ENCODE measurements at places on chromosomes 3 and 15.

- DNase-seq = no peak
Observed at GRCh38 chr3:47571391-47572175, 7.1 kb downstream of the CSPG5 start.

DNA sequence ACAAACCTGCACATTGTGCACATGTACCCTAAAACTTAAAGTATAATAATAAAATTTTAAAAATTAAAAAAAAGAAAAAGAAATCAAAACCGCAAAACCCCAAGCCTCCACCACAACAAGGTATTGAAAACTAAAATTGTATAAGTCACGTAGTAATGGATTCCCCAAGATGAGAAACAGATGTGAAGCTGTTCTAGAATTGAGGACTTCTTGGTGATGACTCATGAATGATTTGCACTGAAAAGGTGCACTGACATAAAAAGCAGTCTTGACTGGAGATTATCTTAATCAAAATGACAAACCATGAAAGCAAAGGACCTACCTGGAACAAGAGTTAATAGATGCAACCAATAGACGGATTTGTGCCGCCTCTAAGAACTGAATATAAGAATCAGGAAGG lies 225.8 kb downstream of the MYRIP start:
- DNase-seq = no peak

DNA sequence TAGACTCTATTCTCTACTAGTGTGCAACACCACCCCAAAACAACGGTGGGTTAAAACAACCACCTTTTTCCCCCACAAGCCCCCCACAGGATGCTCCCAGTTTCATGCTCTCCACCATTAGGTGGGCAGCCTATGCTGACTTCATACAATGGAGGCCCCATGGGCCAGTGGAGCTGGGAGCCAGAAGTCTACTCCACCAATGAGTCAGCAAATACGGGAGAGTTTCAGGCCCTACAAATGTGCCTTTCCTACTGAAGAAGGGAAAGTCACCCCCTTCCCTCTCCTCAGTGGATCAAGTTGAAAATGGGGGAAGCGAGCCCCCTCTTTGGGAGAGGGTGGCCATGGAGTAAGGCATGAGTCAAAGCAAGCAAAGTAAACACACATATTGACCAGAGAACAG lies 278.6 kb downstream of the NTRK3 start:
- DNase-seq = no peak

DNA sequence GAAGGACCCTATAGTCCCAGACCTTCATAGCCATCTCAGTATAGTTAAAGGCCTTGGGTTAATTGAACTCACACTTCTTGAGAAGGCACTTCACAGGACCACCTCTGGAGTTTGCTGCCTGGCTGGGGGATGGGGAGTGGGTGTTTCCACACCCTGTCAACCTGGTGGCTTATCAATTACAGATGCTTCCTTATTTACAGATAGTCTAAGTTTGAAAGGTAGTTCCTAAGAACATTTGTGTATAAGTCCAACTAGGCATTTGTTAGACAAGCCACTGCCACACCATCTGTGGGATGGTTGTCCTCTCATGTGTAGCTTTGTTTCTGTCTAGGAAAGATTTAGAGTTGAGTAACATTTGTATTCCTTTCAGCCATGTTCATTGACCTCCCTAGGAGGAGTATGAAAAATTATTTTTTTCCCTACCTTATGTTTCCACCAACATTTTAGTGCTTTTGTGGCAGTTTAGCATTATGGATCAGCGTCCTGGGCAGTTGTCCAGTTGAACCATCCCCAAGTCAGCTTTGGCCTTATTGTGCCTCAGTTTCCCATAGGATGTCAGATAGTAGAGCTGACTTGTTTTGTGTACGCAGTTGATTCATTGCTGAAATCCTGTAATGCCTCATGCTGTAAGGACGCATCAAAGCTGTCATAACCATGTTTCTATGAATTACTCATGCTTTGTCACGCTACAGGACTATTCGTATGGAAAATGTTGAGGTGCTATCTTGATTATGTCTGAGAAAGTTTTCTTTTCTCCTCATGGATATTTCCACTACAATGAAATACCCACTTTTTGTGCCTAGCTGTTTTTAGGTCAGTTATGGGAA lies 21.2 kb upstream of the SIAH2 start:
- no peak for DNase-seq

- DNase-seq = peak; percentile 33
Observed at GRCh38 chr3:43389388-43390254, 103.3 kb downstream of the SNRK start.

GRCh38 chr3:186247821-186248814 lies 113.9 kb downstream of the DGKG start:
- DNase-seq = no peak

DNA sequence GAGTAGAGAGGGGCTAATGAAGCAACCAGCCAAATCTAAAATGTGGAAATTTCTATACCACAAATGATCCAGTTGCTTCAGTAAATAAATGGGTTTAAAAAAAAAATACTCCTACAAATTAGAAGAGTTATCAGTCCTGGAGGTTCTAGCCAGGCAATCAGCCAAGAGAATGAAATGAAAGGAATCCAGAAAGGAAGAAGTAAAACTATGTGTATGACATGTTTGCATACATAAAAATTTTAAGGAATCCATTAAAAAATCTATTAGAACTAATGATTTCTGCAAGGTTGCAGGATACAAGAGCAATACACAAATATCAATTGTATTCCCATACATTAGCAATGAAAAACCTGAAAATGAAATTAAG lies 9.6 kb downstream of the MESP2 start:
- DNase-seq = no peak

- DNase-seq = no peak
Observed at GRCh38 chr15:50280271-50280670, 14.7 kb upstream of the HDC start.

DNA sequence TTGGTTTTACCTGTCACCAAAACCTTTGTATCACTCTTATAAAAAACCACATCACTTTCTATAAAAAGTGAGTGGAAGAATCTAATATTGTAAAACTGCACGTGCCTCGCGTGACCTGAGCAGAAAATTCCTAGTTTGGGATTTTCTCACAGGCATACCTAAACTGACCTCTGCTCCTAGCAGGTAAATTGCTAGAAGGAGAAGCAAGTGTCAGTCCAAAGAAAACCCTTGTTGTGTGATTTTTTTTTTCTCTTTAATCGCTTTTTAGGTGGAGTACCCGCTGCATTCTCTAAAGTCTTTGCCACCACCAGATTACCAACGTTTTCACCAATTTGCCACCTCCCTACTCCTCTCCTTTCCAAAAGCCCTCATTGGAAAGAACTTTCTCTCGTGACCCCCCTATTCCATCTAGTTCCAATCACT lies 534 bp upstream of the UBE2E1 start:
- no peak for DNase-seq

- no peak for DNase-seq
Observed at GRCh38 chr15:77865701-77866100, 211.8 kb downstream of the TBC1D2B start.

DNA sequence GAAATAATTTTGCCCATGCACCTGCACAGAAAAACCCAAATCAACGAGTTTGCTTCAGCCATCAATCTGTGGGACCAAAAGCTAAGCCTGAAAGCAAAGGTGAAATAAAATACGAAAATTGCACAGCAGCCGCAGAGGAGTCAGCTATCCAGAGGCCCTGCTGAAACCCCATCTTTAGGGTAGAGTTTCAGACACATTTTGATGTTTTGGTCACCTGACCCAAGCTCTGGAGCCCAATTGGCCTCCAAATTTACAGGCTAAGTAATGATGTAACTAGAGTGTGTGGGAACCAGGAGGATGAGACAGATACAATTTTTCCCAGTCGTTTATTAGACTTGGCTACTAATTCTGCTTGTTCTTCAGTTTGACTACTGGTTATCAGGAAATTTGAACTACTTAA lies 308.6 kb upstream of the ATP11B start:
- DNase-seq = no peak

- DNase-seq = no peak
Observed at GRCh38 chr15:67945951-67946700, 106.3 kb upstream of the RNU6-1 start.

DNA sequence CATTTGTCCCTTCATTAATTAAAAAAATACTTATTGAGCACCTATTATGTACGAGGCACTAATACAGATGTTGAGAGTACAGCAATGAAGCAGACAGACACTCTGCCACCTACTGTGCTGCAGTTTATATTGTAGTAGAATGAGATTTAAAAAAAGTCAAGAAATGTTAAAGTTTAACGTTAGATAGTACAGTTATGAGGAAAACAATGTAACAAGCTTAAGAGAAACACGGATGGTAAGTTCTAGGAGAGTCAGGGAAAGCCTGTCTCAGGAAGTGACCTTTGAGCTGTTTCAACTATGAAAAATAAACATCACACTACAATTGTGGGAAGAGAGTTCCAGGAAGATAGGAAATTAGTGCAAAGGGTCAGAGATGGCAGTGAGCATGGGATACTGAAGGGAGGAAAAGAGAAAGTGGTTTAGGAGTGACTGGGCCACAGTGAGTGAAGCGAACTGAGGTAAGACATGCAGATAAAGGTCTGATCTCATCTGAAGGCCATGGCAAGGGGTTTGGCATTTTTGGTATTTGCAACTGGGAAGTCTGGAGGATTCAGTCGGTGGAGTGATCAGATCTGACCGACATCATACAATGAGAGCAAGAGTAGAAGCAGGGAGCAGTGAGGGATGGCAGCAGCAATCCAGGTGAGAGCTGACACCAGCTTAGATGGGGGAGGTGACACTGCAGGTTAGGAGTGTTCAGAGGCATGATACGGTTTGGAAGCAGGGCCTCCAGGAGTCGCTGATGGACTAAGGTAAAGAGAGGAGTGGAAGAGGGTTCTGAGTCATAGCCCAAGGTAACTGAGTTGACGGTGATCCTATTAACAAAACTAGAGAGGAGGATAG lies 28.5 kb downstream of the PLSCR4 start:
- DNase-seq = no peak

DNA sequence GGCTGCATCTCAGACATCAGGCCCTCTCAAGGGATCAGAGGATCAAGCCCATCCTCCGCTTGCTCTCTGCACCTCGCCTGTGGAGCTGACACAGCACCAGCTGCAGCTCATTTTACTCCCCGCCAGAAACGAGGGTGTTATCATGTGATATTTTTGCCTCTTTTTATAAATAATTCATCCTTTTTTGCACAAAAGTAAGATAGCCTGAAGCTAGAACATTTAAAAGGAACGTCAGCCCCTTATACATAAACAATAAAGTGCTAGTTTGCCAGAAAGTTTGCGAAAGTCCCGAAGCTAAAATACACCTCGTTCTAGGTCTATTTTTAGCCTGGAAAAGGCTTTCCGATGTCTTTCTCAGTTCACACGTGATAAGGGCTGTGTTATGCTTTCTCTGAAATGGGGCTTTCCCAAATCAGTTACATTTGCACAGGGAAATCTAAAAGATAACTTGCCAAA lies 9.6 kb upstream of the FAM174B start:
- no peak for DNase-seq

DNA sequence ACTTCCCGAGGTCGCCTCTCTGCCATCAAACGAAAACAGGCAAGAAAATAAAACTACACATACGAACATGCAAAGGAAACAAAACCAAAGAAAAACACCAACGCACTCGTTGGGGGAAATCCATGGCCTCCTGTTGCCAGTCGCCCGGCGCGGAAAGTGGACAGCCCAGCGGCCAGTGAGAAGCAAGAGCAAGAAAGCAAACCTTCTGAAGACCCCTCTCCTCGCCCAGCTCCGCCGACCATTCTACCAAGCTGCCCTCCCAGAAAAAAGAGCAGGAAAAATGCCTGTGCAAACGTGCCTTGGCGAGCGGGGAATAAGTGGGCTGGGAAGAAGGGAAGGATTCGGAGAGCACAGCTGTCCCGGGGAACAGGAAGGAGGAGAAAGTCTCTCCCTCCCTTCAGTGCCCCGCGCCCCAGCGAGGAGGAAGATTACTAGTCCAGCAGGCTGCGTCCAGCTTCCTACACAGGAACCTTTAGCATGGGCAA lies 802 bp upstream of the NECTIN3 start:
- no peak for DNase-seq

- no peak for DNase-seq
Observed at GRCh38 chr3:172262991-172263608, 185.2 kb downstream of the GHSR start.

DNA sequence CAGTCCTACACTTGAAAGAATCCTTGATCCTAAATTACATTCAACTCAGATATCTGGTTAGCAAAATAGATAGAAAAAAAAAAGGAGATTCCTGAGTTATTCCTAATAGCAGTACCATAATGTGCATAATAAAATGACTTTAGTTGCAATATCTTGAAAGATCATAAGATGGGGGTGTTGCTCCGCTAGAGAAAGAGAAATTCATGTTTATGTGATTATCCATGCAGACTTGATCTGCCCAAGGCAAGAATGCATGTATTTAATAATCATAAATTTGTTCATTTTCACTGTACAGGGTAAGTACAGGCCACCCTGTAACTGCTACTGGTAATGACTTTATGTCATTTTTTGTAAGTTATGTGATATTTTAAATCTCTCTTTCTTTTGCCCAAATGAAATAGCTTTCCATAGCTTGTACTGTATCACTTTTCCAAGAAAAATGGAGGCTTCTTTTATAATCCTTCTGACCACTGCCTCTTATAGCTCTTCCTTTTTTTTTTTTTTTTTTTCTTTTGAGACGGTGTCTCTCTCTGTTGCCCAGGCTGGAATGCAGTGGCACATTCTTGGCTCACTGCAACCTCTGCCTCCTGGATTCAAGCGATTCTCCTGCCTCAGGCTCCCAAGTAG lies 84.6 kb downstream of the HCN4 start:
- no peak for DNase-seq

GRCh38 chr15:79209116-79209515 lies 73.4 kb upstream of the ANKRD34C start:
- no peak for DNase-seq

GRCh38 chr15:85531083-85531482 lies 150.7 kb downstream of the AKAP13 start:
- no peak for DNase-seq

GRCh38 chr3:126472277-126473006 lies 3.2 kb downstream of the ZXDC start:
- no peak for DNase-seq

DNA sequence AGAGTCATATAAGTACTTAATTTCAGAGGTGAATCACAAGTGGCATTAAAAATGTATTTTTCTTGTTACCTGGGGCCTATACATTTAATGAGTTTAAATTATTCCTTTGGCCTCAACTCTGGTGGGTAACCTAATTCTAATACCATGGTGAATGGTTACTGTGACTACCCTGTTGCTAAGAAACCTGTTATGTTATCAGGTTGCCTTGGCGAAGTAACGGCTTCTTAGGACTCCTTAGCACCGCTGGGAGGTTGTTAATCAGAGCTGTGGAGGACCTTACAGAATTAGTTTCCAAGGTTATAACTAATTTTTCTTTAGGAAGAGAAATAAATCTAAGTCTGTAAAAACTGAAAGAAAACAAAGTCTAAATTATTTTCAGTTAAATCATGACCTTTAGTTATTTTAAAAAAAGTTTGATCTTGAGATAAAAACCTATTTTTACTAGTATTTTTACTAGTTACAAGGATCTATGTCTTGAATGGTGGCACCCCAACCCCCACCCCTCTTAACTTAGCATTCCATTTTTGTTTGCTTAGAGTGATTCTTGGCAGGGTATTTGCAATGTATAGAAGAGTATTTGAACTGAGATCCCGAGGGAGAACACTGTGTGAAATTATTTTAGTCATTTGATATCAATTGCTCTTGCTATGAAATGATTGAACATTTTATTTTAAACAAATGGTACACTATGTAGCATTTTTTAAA lies 155.5 kb downstream of the FNDC3B start:
- DNase-seq = no peak
